ENCODE measurements at places on chromosomes 5 and 9. TPM values are rescaled to one million over a fixed set of nuclear protein-coding genes. Genes with fewer than 3 reads are reported as not detected.

Gene LOX
- total RNA-seq: not detected

DNA sequence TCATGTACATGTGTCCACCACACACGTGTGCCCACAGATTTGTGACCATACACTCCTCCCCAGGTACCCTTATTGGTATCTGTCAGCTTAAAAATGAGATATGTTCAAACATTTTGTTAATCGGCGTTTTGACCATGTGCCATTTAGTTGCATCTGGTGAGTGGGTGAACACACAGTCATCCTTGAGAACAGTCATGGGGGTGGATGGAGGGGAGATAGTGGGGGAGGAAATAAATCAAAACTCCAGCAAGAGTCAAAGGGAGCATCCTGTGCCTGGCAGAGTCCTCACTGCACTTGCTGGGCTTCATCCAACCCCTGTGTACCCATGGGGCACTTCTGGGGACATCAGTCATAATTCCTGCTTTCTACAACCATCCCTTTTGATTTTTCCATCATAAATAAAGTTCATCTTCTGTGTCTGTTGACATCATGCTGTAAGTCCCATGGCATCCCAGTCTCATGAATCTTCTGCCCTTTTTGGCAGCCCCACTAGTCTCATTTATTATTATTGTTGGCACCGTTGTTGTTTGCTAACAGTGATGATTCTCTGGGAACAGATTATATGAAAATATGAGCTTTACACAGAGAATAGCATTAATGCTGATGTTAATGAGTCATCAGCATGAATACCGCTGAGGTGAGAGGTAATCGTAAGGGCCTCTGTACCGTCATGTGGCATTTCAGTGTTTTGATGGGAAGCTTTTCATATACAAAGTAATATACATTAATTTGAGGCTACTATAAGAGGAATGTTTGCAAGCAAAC lies 24.4 kb upstream of the CLK4 start:
- no peak for DNase-seq

DNA sequence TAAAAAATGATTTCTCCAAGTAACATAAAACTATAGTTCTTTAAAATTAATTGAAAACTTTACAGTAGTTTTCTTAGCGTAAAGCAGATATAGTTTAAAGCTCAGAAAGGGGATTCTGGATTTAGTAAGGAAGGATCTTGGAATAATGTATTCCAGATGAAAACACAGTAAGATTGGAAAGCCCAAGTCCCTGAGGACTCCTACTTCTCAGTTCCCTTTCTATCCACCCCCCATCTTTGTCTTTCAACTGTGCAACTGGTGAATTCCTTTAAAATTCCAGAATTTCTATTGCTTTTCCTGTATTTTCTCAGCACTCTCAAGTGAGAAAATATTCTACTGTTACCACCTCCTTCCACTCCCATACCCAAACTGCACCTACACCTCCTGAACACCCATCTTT lies 184.5 kb upstream of the FBN2 start:
- no peak for DNase-seq

- peak; percentile 87 for DNase-seq
These were observed 958 bp upstream of the NFIL3 start for GRCh38 chr9:91424403-91425176.

GRCh38 chr9:97954550-97954989 lies 16.6 kb upstream of the HEMGN start:
- peak; percentile 73 for DNase-seq

GRCh38 chr9:27073841-27074728 lies 34.9 kb upstream of the TEK start:
- DNase-seq: no peak

DNA sequence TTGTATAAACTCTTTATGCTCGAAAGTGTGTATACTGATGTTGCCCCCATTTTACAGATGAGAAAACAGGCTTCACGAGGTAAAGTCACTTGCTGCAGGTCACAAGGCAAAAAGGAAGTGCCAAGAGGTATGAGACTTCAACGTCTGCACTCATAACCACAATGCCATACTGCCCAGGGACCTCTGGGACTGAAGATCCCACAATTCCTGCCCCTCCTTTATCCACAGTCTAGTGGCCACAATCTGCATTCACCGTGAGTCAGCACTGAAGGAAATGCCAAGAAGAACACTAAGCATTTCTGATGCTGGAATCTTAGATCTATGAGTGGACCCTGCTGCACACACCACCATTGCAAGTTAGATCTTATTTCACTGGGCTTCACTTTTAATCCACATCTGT lies 37.3 kb downstream of the MED27 start:
- DNase-seq: no peak

DNA sequence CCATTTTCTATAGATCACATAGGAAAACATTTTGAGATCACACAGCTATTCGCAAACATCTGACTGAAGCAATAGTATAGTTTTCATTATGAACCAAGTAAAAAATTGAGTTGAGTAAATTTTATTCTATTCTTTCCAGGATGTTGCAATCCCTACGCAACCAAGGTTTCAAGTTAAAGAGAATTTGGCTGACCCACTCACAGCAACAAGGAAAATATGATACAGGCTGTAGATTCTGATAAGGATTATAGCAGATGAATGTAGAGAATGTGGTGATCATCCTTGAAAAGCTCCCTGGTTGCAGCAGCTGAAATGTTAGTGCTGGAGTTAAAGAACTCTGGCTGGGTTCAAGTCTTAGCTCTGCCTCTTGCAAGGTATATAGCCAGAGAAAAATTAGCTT lies 4.7 kb downstream of the ABCA1 start:
- DNase-seq: no peak

DNA sequence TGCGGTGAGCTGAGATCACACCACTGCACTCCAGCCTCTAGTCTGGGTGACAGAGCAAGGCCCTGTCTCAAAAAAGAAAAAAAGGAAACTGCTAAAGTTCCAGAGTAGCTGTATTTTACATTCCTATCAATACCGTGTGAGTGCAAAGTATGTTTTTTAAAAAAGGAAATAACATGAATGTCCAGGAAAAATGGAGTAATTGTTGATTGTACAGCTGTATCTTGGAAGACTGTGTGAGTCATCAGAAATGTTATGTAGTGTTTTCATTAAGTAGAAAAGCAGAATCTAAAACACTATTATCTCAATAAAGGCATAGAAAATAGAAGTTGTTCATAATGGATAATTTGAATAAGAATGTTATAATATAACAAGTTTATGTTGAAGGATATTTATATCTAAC lies 53.9 kb downstream of the ZCCHC7 start:
- DNase-seq: no peak
